ENCODE measurements at places on chromosomes 1 and 21. TPM values are rescaled to one million over a fixed set of nuclear protein-coding genes. Genes with fewer than 3 reads are reported as not detected.

RGS8 gene
- not detected for total RNA-seq

BARHL2 gene
- total RNA-seq, result not detected

PRAMEF7 gene
- not detected for total RNA-seq

CASQ1 gene
- total RNA-seq, result not detected

LCE2A gene
- not detected for total RNA-seq

TRIM46 gene
- 19.8 TPM for total RNA-seq

CD1B gene
- total RNA-seq, result not detected

ST6GALNAC3 gene
- total RNA-seq, result not detected

KRTAP19-1 gene
- not detected for total RNA-seq

LCE2B gene
- not detected for total RNA-seq

HSPA13 gene
- 39.9 TPM for total RNA-seq

CCDC28B gene
- total RNA-seq, result 33.2 TPM

PIK3C2B gene
- total RNA-seq, result 34.0 TPM

SMIM1 gene
- not detected for total RNA-seq

RCSD1 gene
- total RNA-seq, result 131 TPM

XKR8 gene
- 10.2 TPM for total RNA-seq

SOAT1 gene
- 53.2 TPM for total RNA-seq

AKR7A3 gene
- total RNA-seq, result 1.6 TPM

NES gene
- total RNA-seq, result 0.12 TPM

PGLYRP4 gene
- total RNA-seq, result not detected

UBL4B gene
- not detected for total RNA-seq

SMG5 gene
- total RNA-seq, result 70.6 TPM

RNPEP gene
- 26.8 TPM for total RNA-seq

MEX3A gene
- total RNA-seq, result 0.07 TPM

OR2T2 gene
- total RNA-seq, result not detected

LRRC38 gene
- total RNA-seq, result not detected

PCP4L1 gene
- 0.15 TPM for total RNA-seq

ERVH48-1 gene
- 0.59 TPM for total RNA-seq

LCE1F gene
- total RNA-seq, result not detected

MATN1 gene
- total RNA-seq, result 0.17 TPM

LENEP gene
- 0.93 TPM for total RNA-seq

PEX10 gene
- total RNA-seq, result 11.4 TPM

CCDC27 gene
- not detected for total RNA-seq

LIPI gene
- not detected for total RNA-seq

OR6N1 gene
- total RNA-seq, result not detected

UFC1 gene
- total RNA-seq, result 109 TPM

PGBD5 gene
- total RNA-seq, result not detected

HRNR gene
- total RNA-seq, result not detected

SEC16B gene
- total RNA-seq, result not detected

OR2G2 gene
- not detected for total RNA-seq

FAM167B gene
- total RNA-seq, result 0.68 TPM

SMIM11 gene
- 16.8 TPM for total RNA-seq

CLIC6 gene
- not detected for total RNA-seq

RIMS3 gene
- total RNA-seq, result 3.7 TPM

CPLANE2 gene
- total RNA-seq, result 6.4 TPM

CRYBG2 gene
- total RNA-seq, result 3.8 TPM

LRRC71 gene
- not detected for total RNA-seq

TMEM269 gene
- 0.32 TPM for total RNA-seq
